ENCODE measurements at places on chromosomes 6 and 20.

DNA sequence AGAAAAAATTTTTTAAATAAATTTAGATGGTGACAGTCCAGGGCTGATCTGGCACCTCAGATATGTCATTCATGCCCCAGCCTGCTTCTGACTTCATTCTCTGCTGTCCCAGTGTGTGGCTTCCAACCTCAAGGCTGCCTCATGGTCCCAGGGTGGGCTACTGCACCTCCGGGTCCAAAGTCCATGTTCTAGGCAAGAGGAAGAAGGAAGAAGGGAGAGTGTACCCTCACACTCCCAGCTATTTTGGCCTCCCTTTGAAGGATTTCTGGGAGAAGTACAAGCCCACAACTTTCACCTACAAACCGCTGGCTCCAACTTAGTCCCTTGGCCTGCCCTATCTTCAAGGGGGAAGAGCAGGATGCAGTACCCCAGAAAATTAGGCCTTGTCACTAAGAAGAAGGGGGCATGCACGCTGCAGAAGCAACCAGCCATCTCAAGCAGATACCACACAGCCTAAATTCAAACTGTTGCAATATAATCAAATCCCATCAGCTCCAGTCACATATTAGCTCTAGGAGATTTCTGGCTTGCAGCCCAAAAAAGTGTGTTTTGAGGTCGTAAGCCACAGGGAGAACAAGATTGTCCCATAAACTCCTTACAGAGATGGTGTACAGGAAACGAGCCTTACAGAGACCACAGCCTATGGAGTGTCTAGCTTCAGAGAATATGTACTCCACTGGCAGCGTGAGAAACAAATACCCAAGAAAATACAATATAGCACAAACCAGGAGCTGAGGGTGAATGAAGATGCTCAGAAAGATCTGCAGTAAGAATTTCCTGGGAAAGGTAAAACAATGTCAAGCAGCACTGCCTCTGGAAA, 906 bp upstream of the BTN3A2 start:
- no peak for DNase-seq

GRCh38 chr6:56618050-56618449, 24.6 kb downstream of the DST start:
- no peak for DNase-seq

GRCh38 chr6:112216662-112217551, 37.5 kb downstream of the LAMA4 start:
- no peak for DNase-seq

DNA sequence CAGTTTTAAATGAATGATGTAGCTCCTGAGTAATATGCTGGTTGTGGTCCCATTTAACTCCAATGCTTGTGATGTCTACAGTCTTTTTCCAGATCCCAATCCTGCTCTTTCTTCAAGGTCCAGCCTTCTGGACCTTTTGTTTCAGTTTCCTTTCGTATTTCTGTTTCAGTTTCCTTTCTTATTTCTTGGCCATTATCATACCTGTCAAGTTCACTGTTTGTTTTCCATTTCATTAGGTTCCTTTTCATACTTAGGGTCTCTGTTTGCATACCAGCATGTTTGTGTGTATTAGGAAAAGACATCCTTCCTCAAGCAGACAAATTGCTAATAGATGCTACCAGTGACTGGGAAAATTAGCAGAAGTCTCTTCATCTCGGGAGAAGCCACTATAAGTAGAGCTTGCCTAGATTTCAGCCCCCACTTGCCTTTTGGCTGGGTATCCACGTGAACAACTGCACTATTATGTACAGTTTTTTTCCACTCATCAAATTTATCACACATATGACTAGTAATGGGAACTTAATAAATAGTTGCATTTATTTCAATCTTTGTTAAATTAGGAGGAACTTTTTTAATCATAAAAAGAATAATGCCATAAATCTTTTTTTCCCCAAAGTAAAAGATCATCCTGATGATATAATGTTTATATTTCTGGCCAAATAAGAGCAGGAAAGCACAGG, 583.4 kb downstream of the BCKDHB start:
- no peak for DNase-seq

GRCh38 chr6:37582306-37582705, 82.6 kb upstream of the CCDC167 start:
- DNase-seq = no peak

GRCh38 chr6:106204961-106205360, 118.8 kb downstream of the PRDM1 start:
- no peak for DNase-seq

DNA sequence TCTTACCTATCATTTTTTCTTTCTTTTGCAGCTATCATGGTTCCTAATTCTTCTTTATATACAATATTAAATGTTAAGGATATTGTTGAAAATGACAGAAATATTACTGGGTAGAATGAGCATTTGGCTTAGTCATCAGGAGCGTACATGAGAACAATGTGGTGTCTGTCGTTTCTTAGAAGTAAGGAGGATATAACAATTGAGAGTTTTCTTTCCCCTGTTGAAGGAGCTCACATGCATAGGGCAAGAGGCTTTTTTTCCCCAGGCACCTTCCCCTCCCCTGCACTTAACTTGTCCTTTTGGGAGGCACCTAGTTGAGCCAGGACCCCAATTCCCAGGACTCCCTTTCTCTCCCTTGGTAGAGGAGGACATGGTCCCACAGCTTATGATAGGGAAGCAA, 25.0 kb downstream of the MC3R start:
- no peak for DNase-seq

- DNase-seq = no peak
Observed at GRCh38 chr6:113735491-113735890, 121.7 kb upstream of the MARCKS start.

- no peak for DNase-seq
Observed at GRCh38 chr6:85261271-85261670, 188.6 kb upstream of the NT5E start.

DNA sequence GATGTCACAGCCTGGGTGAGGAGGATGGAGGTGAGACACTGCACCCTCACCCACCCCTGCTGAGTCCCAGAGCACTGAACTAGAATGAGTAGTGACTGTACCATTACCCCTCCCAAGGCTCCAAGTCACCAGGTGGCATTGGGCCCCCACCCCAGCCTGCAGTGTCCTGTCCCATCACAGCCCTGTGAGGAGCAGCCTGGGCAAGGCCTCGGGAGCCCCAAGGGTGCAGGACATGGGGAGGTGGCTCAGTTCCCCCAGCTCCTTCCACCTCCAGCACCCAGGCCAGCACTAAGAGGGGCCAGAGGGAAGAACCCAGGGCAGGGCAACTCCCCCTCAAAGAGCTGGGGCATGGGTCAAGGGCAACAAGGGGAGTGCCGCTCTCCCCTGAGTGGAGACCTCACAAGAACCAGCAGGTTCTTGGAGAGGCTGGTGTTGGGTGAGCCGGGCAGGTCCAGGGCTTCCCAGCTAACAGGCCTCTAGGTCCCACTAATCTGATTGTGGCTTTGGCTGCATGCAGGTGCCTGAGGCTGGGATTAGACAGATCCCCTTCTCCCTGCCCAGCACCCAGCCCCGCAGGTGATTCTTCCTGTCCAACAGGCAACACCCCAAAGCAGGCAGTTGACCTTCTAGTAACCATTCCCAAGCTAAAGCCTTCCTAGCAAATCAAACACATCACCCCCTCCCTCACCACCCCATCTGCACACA, 2.6 kb downstream of the CST4 start:
- no peak for DNase-seq

- no peak for DNase-seq
Observed at GRCh38 chr20:62321975-62322374, 19.2 kb downstream of the ADRM1 start.

- no peak for DNase-seq
Observed at GRCh38 chr6:53854843-53855567, 60.2 kb downstream of the LRRC1 start.

- DNase-seq = no peak
Observed at GRCh38 chr20:11271920-11272594, 598.3 kb upstream of the JAG1 start.

GRCh38 chr6:97969065-97969464, 686.0 kb upstream of the MMS22L start:
- DNase-seq = no peak

GRCh38 chr6:163813979-163814493, 399.5 kb downstream of the QKI start:
- no peak for DNase-seq

All from NCI-H1092 treated with DMSO at 0.1 percent for 48 hours (cell line).